HCT116 (cell line): ENCODE measurements at places on chromosomes 11 and 22. TPM values are rescaled to one million over a fixed set of nuclear protein-coding genes. Genes with fewer than 3 reads are reported as not detected.

Gene HBG1
- total RNA-seq = 3.6 TPM

Gene RIC3
- total RNA-seq = not detected

Gene OR51B4
- total RNA-seq = 43.7 TPM

Gene PAMR1
- total RNA-seq = not detected

Gene ANGPTL5
- total RNA-seq = not detected

Gene TPBGL
- 0.12 TPM for total RNA-seq

Gene IRAG1
- total RNA-seq = 3.7 TPM
